Stimulated activated naive B cell treated with anti-CD40 and anti-IgM and Interleukin-4, amounts not matched to agents 10 μg/mL and 1 μg/mL and 100 μg/mL, for 72 hours (primary cell): ENCODE measurements at places on chromosomes 4 and X.

DNA sequence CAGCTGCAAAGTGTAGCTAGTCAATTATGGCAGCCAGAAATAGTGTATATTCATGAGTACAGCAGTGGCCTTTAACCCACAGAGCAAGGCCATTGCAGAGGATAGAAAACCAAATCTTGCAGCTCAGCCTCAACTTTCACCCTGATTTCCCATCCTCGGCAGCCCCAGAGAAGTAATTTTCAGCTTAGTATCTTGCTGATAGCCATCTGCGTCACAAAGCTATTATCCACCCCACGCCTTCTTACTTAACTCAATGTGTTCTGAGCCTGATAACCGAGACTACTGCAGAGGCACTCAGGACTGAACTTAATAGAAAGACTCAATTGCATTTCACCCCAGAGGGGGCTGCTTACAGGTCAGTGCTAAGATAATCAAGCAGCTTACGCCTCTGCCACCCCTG lies 174.5 kb upstream of the MAOA start:
- no peak for DNase-seq

GRCh38 chrX:38652934-38653442 lies 91.6 kb downstream of the TSPAN7 start:
- no peak for DNase-seq

DNA sequence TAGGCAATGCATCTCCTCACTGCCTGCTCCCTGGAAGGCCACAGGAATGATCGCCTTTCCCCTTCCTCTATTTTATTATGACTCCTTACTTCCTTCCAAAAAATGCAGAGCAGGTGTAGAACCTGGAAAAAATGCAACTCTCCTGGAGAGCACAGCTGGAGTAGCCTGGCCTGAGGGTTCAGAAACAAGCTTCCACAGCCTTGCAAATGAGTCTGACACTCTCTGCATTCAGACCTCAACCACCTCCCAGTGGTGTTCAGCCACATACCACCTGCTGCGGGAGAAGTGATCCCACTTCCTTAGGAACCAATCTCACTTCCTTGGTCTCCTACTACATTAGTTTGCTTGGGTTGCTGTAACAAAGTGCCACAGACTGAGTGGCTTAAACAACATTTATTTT lies 368.1 kb upstream of the NOCT start:
- no peak for DNase-seq

DNA sequence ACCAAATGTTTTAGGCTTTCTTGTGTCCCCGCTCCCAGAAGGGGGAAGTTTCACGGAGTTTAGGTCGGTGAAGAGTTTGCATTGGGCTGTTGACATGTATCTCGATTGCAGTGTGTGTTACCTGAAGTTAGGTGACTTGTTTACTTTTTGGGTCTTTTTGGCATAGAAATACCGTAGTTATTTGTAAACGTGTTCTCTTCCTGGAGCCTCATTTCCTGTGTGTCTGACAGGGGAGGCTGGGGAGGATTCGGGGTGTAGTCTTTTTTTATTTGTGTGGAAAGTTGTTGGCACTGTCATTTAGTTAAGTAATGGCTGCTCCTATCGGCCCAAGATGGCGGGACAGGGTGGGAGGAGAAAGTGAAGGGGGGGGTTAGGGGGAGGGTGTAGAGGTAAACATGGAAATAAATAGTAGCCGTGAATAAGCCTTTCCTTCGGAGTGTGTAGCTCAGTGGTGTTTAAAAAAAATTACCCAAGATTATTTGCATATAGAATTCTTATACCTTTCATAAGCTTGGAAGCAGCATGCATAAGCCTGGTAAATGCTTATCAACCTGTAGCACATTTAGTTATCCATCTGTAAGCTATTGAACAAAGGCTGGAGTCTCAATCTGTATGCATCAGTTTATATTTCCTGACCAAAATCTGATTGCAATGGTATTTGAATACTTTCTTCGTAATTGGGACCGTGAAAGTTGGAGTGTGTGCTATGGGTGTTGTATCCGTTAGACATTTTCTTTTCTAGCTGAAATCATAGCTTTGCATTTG lies 1.6 kb downstream of the KDM6A start:
- no peak for DNase-seq

- no peak for DNase-seq
Observed at GRCh38 chr4:141789716-141790115, 153.3 kb downstream of the IL15 start.

- DNase-seq: no peak
Observed at GRCh38 chr4:165454426-165454825, 75.6 kb downstream of the CPE start.

DNA sequence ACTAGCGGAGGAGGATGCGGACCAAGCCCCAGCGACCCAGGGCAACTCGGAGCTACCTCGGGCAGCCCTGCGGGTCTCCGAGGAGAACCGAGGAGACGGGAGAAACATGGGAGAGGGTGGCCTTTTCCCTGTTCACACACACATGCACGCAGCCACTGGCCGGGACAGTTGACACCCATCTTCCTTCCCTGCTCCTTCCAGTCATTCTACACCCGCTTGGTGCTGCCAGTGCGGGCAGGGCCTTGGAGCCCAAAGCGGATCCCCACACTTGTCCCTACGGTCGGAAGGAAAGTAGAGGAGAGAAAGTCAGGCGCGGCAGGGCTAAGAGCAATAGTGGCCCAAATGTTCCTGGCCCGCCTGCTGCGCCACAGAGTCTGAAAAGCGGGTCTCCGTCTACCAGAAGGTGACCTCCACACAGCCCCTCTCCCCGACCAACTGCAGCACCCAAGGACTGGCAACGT lies 1.1 kb upstream of the PPP3CA start:
- no peak for DNase-seq
